ENCODE measurements at places on chromosomes 12 and 14.

DNA sequence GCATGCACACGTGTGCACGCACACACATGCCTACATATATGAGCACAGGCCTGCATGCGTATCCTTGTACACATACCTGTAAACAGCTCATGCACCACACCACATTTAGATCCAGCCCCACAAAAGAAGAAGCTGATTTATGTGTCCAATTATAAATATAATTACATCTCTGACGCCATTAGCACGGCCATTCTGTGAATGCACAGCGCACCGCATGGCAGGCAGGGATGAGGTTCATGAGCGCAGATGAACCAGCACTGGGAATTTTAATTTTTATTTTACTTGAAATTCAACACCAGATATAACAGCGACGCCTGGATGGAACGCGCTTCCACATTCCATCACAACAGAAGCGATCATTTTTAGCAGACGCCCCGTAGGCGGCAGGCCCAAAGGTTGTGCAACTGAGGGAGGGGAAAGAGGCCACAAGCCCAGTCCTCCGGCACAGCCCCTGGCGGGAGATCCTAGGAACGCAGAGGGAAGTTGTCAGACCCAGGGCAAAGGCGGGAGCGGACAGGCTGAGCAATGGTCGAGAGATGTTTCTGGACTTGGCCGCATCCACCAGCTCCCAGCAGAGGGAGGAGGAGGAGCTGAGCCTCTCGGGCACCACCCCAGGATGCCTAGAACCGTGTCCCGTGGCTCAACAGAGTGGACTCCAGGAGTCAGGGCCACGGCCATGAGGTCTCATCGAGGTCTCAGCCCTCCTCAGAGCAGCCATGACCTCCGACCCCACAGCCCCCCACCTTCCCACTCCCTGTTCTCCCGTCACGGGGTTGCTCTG, 37.9 kb upstream of the GALNT9 start:
- DNase-seq = no peak

DNA sequence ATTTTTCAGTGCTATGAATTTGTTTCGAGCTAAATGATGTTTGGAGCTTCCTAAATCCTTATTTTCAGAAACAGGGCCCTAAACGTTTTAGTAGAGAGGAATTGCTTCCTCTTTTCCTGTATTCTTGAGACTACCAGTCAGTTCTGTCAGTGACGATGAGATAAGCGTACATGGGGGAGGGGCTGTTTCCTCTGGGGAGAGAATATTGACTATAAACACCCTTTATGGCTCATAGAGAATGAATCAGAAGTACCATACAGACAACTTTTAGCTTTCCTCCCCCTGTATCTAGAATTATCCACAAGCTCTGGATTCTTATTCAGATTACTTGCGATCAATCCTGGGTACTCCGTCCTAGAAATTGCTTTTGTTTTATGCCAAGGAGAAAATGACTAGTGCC, 5.1 kb downstream of the TBK1 start:
- no peak for DNase-seq

- no peak for DNase-seq
These were observed 239.7 kb downstream of the TMEM121 start for GRCh38 chr14:105765893-105766614.

DNA sequence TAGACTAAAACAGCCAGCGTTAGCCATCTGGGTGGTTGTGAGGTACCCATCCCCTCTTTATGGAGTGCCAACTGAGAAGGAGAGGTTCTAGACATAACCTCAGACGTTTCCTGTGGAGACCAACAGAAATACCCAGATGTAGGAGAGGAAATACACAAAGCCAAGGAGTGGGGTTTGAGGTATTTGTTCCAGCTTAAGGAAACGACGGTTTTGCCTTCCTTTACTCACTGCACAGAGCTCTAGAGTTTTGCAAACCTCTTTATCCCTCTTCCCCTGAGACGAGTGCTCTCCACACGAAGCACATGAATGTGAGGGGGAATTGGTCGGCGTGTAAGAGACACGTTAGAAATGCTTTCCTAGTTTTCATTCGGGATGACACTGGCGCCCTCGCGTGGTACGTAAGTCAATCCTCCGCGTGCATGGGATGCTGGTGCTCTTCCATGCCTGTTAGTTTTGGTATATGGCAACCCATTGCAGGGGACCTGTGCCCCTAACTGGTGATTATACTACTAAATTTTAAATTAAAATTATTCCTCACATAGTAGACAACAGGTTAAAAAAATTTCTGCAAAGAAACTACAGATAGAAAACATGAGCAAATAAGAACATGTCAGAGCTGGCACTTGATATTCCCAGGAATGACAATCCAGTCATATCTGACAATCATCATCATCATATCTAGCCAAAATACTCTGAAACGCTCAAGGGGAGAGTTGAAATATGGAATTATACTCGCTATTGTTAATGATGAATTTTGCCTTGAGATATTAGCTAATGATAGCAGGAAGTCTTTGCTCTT, 121.7 kb downstream of the PPM1H start:
- DNase-seq = peak; percentile 3

GRCh38 chr14:65840118-65840751, 427.7 kb downstream of the FUT8 start:
- peak; percentile 93 for DNase-seq

- no peak for DNase-seq
These were observed 163.0 kb downstream of the OTOGL start for GRCh38 chr12:80262346-80262745.

DNA sequence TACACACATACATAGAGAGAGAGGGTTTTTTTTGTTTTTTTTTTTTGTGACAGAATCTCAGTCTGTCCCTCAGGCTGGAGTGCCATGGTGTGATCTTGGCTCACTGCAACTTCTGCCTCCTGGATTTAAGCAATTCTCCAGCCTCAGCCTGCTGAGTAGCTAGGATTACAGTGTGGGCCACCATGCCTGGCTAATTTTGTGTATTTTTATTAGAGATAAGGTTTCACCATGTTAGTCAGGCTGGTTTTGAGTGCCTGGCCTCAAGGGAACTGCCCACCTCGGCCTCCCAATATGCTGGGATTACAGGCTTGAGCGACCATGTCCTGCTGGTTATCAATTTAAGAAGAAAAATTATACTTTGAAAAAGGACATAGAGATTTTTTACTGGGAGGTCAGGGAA, 710.6 kb downstream of the SLC6A15 start:
- no peak for DNase-seq

GRCh38 chr12:50222275-50222783, 55.2 kb upstream of the CERS5 start:
- no peak for DNase-seq

DNA sequence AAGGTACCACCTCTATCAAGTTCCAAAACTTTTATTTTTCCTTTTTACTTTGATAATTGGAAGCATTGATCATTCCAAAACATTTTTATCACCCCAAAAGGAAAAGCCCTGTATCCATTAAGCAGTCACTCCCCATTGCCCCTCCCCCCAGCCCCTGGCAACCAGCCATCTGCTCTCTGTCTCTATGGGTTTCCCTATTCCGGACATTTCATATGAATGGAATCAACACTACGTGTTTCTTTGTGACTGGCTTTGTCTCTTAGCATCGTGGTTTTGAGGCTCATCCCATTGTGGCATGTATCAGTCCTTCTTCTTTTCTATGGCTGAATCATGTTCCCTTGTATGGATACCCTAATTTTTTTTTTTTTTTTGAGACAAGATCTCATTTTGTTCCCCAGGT, 18.0 kb upstream of the PHETA1 start:
- DNase-seq = peak; percentile 23

DNA sequence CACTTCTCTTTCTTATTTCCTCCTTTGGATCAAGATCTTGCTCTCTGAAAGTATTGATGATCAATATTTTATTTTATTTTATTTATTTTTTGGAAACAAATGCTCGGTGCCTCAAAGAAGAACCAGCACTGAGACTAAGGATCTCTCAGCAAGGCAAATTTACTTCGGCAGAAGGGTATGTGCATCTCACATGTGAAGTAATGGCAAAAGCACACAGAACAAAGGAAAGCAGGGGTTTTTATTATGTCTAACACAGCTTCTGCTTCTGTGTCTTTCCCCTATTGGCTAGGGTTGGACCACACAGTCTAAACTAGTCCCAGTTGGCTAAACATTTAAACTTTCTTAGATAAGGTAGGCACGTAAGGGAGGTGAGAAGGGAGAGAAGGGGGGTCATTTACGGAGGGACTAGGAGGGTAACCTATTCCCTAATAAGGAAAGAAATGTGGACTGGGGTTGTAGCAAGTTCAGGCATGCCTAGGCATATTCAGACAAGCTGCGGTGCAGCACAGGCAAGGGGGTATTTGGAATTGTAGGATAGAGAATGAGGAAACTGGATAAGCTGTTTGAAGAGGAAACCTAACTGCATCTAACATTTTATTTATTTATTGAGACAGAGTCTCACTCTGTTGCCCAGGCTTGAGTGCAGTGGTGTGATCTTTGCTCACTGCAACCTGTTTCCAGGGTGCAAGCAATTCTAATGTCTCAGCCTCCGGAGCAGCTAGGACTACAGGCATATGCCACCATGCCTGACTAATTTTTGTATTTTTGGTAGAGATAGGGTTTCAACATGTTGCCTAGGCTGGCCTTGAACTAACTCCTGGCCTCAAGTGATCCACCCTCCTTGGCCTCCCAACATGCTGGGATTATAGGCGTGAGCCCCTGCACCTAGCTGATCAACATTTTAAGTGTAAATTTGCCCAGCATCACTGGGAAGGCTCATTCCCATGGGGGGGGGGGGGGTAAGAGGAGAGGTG, 90.0 kb upstream of the EIF5 start:
- DNase-seq = no peak

- no peak for DNase-seq
These were observed 485.9 kb downstream of the APAF1 start for GRCh38 chr12:99130808-99131553.

DNA sequence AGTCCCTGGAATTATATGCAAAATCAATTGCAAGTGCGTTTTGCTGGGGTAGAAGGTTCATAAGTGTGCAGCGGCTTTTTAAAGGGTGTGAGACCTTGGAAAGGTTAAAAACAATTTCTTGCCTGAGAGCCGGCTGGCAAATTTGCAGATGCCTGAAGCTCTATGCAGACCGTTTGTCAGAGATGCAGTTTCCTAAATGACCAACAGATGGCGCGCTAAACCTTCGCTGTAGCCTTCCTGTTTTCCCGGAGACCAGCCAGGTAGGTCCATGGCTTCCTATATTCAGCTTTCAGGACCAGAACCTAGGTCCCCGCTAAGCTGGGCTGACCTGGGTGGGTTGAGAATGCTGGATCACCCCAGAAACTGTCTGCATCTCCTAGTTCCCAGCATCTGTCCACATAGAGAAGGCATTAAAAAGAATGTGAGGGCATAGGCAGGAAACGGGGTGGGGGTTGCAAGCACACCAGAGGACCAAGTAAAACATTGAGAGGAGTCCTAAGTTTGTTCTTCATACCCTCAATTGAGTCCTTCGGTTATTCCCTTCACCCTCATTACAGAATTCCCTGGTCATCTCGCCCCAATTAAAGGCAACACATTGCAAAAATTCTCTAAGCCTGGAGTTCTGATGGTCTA, 5.7 kb upstream of the NOS1 start:
- peak; percentile 79 for DNase-seq

GRCh38 chr12:110077800-110078199, 29.5 kb upstream of the C12orf76 start:
- DNase-seq = no peak

GRCh38 chr14:21735639-21736307, 62.2 kb upstream of the OR4E1 start:
- no peak for DNase-seq

- no peak for DNase-seq
These were observed 48.0 kb downstream of the WNK1 start for GRCh38 chr12:800401-800800.

- peak; percentile 64 for DNase-seq
These were observed 52.4 kb upstream of the CAPRIN2 start for GRCh38 chr12:30806989-30807694.

DNA sequence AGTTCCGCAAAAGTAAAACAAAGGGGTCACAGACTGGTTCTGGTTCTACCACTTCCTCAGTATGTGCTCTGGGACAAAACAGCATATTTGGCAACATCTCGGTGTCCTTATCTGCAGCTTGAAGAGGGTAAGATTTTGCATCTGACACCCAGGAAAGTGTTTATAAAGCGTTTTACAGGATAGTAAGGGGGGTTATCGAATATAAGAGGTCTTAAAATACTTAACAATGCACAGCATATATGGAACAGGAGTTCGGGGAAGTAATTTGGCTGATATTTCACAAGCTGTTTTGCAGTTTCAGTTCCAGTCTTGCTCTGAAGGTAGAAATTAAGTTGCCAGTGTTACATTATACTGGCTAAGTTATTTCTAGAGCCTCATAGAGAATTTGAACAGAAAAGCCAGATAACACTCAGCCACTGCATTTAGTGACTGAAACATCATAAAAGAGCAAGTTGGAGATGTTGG, 904 bp upstream of the MAP4K5 start:
- no peak for DNase-seq

- no peak for DNase-seq
These were observed 258.6 kb upstream of the NPAS3 start for GRCh38 chr14:32679927-32680612.

DNA sequence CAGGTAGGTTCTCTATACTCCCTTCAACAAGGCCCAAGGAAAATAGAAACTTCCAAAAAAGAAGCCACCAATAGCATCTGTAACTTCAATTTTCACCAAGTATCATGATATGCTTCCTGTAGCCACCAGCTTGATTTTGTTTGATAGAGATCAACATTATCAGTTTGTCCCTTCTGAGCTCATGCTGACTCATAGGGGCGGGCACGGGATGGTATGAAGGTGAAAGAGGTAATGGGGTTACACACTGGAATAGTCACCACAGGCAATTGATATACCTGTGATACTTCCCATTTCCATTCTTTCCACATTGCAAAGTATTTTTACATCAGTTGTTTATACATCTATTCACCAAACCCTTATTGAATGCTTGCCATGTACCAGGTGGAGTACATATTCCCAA, 134.1 kb downstream of the KCNA5 start:
- no peak for DNase-seq

GRCh38 chr14:96581902-96582301, 79.7 kb downstream of the PAPOLA start:
- DNase-seq = no peak

DNA sequence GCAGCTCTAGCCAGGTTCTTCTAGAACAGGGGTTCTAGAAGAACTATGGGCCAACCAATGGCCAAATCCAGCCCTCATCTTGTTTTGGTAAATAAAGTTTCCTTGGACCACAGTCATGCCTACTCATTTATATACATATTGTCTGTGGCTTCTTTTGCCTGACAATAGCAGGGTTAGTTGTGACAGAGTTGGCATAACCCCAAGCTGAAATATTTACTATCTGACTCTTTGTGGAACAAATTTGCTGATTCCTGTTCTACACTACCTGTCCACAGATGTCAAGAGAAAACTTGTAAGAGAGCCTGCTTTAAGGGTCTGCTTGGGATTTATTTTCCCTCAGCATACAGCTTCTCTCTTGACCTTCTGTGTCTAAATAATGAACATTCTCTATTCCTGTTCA, 289.0 kb downstream of the KSR2 start:
- no peak for DNase-seq
